NCI-H446 treated with DMSO at 0.1 percent for 48 hours (cell line): ENCODE measurements at places on chromosomes 3 and 15.

GRCh38 chr3:23797491-23797890, 8.3 kb upstream of the UBE2E1 start:
- DNase-seq: no peak

GRCh38 chr3:13718436-13718835, 161.4 kb downstream of the WNT7A start:
- DNase-seq: no peak

DNA sequence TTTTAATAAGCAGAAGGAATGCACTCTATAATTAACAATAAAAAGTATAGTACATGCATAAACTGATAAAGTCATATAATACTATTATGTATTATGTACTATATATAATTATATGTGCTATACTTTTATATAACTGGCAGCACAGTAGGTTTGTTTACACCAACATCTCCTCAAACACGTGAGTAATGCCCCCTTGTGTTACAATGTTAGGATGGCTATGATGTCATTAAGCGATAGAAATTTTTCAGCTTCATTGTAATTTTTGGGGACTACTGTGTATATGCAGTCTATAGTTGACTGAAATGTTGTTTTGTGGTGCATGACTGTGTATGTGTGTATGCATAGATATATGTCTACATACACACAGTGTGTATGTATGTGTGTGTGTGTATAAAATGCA, 100.6 kb downstream of the SLMAP start:
- DNase-seq: no peak

DNA sequence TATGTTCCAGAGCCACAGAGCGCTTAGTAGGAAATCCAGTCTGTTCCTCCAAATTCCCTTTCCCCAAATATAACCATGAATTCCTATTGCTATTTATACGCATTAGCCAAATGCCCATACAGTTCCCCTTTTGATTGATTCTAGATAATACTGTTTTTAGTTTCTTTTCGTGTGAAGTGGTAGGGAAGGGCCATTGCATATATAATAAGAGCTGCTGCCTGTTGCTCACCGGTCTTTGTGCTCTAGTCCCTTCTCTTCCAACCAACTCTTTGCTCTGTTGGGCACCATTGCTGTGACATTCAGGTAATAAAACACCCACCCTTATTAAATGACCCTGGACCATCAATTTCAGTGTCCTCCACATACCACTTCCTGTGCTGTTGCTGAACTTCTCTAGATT, 379.9 kb upstream of the KCNMB2 start:
- DNase-seq: no peak

GRCh38 chr3:81743096-81744025, 18.1 kb downstream of the GBE1 start:
- DNase-seq: peak; percentile 65

- DNase-seq: no peak
Observed at GRCh38 chr3:108114423-108115065, 23.7 kb upstream of the CD47 start.

- no peak for DNase-seq
Observed at GRCh38 chr3:67083277-67083676, 85.2 kb downstream of the KBTBD8 start.

GRCh38 chr3:72976281-72976741, 20.3 kb upstream of the PPP4R2 start:
- no peak for DNase-seq

DNA sequence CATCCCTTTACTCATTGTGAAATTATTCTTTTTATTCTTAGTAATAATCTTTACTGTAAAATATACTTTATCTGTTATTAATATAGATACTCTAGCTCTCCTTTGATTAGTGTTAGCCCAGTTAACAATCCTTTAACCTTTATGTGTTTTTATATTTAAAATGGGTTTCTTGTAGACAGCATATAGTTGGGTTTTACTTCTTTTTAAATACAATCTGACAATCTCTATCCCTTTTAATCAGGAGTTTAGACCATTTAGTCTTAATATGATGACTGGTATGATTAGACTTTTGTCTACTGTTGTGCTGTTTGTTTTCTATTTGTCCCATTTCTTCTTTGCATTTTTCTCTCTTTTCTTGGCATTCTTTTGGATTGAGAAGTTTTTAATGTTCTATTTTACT, 30.1 kb downstream of the GLCE start:
- DNase-seq: no peak

- DNase-seq: no peak
Observed at GRCh38 chr3:44678480-44679116, 30.1 kb downstream of the ZNF35 start.

GRCh38 chr3:52181543-52181942, 16.4 kb upstream of the ALAS1 start:
- no peak for DNase-seq

- no peak for DNase-seq
Observed at GRCh38 chr3:190767851-190768250, 94.6 kb downstream of the GMNC start.

GRCh38 chr15:95857124-95857757, 473.3 kb upstream of the NR2F2 start:
- DNase-seq: no peak

GRCh38 chr3:185089751-185090150, 63.1 kb downstream of the C3orf70 start:
- DNase-seq: no peak

DNA sequence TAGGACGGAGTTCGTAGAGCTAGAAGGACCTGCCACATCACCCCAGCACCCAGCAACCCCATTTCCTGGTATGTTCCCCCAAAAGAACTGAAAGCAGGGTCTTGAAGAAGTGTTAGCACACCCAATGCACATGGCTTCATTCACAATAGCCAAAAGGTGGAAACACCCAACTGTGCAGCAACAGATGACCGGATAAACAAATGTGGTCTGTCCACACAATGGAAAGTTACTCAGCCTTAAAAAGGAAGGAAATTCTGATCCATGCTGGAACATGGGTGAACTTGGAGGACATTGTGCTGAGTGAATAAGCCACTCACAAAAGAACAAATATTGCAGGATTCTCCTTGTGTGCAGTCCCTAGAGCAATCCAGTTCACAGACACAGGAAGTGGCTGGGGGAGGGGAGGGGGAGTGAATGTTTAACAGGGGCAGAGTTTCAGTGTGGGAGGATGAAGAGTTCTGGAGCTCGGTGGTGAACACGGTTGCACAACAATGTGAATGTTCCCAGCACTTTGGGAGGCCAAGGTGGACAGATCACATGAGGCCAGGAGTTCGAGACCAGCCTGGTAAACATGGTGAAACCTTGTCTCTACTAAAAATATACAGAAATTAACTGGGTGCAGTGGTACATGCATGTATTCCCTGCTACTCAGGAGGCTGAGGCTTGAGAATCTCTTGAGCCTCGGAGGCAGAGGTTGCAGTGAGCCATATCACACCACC, 157.5 kb downstream of the NUP210 start:
- DNase-seq: no peak

DNA sequence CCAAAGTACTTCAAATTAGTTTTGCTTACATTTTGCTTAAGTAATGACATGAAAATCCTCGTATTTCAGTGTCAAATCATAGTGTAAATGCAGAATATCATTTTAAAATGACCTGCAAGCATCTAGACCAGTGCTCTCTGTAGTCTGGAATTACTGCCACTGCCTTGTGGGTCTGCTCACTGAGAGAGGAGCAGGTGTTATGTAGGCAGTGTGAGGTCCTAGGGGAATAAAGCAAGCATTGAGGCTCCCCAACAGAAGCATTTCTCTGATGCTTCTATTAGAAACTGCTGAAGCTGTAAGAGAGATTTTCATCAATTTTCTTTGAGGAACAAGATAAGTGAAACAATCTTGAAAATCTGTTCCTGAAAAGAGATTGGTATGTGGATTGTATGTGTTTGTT, 253.2 kb downstream of the BBX start:
- DNase-seq: no peak

DNA sequence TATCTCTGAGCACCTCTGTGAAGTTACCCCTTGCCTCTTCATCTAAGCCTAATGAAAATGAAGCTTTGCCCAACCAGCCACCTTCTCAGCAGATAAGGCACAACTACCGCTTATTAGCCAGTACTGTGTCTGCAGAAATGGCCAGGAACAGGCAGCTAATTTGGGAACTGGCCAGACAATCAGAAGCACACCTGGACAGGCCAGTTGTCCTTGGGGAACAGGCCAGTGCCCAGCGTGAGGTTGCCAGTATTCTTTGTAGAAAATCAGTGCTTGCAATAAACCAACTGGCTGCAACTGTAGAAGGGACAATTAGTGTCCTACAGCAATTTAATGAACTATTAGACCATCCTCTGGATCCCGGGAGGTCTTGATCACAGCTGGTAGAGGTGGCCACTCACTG, 10.4 kb upstream of the TMEM87A start:
- DNase-seq: no peak

GRCh38 chr3:182957676-182958266, 22.6 kb downstream of the DCUN1D1 start:
- DNase-seq: no peak

DNA sequence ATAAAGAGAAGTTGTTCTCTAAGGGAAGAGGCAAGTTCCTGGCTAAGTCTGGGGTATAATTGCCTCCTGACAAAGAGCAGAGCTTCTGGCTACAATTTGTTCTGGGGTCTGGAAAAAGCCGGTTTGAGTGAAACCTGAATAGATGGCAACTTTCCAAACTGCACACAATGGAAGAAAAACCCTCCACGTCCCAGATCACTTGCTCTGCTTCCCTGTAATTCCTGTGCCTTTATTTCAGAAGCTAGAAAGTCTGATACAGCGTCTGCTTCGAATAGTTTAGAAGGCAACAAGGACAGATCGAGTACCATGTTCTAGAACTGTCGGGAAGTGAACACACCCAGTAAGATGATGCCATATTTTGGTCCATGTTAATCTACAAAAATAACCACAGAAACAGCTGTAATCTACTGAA, 1.6 kb upstream of the WDR82 start:
- no peak for DNase-seq

DNA sequence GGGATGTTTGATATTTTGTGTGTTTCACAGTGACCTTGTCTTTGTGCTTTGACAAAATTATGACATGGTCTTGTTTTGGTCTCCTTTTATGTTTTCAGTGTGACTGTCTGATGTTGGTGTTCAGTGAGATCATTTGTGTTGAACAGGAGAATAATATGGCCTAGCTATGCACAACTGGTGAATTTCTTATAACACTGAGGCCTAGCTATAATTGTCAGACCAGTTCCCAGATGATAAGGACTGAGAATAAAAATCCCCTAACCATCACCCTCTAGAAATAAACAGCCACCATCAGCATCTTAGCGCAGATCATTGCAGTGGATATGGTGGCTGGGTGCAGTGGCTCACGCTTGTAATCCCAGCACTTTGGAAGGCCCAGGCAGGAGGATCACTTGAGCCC, 66.8 kb upstream of the LIMD1 start:
- no peak for DNase-seq

- DNase-seq: peak; percentile 59
Observed at GRCh38 chr3:172666873-172667694, 43.8 kb downstream of the NCEH1 start.

DNA sequence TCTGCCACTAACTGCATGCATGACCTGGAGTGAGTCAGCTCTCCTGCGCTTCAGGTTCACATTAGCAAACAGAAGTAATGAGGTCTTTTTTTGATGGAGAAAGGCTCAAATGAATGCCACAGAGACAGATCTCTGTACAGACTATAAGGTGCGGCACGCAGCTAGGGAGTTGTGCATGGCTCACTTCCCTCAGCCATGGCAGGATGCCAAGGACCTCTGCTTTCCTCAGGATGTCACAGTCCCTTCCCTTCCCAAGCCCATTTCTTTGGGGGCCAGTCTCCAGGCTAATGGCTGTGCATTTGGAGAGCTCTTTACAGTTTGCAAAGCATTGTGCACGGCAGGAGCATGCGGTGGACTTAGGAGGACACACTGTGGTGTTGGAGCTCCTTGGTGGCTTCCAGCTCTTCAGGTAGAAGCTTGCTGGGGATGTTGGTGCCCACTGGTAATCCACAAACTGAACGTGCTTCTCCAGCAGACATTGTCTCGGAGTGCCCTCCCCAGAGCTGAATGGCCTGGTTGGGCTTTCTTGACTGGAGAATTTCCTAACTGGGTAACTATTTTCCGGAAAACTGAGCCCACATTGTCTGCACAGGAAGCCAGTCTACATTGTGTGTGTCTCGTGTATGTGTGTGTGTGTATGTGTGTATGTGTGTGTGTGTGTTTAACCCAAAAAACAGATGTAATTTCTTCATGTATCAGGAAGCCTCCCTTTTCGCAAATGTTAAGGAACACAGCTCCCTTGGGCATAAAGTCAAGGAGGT, 172.5 kb upstream of the TLE3 start:
- DNase-seq: no peak

GRCh38 chr3:4855676-4856075, 123.6 kb upstream of the BHLHE40 start:
- DNase-seq: no peak

GRCh38 chr3:52532838-52533622, 627 bp downstream of the NT5DC2 start:
- DNase-seq: no peak

- no peak for DNase-seq
Observed at GRCh38 chr3:1852950-1853349, 245.7 kb upstream of the CNTN4 start.

GRCh38 chr3:60081381-60082095, 1031.7 kb upstream of the CFAP20DC start:
- no peak for DNase-seq

DNA sequence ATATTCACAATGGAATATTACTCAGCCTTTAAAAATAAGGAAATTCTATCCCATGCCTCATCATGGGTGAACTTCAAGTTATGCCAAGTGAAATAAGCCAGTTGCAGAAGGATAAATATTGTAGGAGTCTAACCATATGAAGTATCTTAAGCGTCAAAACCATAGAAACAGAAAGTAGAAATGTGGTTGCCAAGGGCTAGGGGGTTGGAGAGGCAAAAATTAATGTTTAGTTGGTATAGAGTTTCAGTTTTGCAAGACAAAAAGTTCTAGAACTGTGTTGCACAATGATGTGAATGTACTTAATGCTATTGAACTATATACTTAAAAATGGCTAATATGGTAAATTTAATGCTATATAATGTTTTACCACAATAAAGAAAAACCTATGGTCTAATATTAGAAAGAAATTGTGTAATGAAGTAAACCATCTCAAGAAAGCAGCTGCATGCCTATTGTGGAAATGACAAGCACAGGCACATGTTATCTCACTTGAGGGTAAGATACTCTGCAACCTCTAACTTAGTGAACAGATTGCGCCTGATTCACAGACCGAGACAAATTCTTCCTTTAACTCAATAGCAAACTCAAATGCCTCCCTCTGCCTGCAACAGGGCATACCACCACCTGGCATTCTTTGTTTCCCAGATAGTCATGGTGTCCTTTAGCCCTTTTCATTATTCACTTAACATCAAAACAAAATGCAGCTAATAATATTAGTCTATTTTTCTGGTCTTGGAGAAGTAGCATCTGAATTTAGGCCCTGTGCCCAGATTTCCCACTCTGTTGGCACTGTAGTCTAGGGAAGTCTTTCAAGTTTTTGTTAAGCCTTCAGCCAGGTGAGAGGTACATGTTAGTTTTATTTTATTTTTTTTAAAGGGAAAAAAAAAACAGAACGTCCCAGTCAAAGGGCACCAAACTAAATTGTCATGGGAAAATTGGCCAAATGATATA, 80.2 kb upstream of the ACP3 start:
- DNase-seq: no peak
